ENCODE measurements at places on chromosomes 12 and 14.
A peak's percentile ranks its signal among the peaks of the same experiment; 100 is the strongest.

- DNase-seq, result no peak
Observed at GRCh38 chr12:524167-524951, 64.6 kb downstream of the B4GALNT3 start.

DNA sequence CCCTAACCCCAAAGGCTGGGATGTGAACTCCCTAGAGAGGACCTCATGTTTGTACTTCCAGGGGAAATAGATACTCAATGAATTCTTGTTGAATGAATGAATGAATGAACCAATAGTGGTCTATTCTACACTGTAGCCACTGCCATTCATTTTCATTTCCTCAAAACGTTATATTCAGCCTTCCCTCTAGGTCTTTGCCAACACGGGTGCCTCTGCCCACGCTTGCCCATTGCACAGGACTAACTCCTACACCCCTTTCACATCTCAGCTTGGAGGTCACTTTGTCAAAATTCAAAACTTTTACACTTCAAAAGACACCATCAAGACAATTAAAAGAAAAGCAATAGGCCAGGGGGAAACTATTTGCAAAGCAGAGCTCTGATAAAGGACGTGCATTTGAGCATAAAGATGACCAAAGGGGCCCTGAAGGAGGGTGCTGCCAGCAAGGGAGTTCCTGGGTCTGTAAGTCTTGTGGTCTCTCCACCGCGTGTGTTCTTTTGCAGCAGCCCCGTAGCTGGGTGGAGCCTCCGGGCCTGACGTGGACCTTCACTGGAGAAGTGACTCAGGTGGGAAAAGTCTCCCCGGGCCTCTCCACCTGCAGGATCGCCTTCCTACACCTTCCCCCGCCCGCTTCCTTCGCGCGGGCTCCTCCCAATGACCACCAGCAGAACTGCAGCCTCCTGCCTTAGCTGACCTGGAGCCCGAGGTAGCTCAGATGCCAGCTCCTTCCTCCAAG lies 31.5 kb downstream of the TMEM63C start:
- peak; percentile 79 for DNase-seq

DNA sequence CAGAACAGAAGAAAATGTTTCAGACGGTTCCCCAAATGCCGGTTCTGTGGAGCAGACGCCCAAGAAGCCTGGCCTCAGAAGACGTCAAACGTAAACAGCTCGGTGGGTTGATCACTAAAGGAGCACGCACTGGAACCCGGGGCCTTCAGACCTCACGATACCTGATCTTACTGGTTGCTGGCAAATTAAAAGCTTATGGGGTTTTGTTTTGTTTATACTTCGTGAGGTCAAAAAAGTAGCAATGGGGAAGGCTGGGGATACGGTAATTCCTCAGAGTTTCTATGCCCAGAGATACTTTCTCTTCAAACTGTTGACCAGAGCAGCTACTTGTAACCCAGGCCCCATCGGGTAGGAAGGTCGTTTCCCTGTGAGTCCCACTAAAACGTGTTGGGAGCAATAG lies 1.7 kb downstream of the CDKN1B start:
- DNase-seq, result peak; percentile 55

DNA sequence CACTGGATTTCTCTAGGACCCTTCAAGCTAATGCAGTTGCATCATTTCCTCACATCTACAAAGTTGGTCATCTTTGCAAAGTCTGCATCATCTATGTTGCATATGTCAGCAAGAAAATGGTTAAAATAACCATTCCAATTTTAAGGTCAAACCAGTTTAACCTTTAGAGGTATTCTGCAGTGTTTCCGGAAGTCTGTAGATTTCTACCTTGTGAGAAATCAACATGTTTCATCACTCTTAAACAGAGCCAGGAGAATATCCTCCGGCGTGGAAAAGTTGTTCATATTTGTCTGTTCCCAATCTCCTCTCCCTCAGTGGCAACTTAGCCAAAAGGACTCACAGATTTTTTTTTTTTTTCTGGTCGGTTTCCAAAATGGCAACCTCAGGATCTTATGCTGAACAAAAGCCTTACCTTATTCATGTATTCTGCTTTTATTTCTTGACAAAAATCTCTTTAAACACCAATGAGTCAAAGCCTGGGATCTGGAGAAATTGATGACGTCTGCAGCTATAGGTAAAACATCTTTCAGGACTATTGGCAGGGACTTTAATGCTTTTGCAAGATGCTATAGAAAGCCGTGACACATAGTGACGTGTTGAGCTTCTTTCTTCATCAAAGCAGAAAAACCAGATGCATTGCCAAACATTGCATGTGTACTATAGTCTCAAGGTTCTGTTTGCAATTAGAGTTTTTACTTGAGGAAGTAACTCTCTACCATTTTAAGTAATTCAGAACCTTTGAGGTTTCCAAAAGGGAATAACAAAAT lies 16.0 kb upstream of the CDK17 start:
- DNase-seq, result no peak

DNA sequence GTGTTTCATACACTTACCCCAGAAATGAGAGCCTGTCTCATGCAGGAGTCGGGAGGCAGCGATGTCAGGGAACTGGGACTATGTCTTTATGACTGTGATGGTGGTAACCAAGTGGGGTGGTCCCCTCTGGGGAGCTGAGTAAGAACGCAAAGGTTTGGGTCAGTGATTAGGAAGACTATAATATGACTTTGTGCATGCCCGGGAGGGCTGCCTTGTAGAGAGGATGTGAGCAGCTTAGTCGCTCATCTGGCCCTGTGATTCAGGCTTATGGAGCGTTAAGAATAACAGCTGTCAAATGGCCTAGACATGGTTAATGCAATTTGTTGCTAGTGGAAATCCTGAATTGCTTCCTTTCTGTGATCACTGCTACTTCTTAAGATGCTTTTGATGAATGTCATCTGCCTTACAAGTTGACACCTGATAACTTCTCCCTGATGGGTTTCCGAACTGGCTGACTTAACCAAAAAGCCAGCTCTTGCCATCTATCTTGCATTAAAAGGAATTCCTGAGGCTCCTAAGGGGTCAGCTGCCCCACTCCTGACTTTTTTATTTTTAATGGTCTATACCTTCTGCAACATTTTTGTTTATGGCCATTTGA lies 35.4 kb upstream of the AACS start:
- DNase-seq, result no peak

DNA sequence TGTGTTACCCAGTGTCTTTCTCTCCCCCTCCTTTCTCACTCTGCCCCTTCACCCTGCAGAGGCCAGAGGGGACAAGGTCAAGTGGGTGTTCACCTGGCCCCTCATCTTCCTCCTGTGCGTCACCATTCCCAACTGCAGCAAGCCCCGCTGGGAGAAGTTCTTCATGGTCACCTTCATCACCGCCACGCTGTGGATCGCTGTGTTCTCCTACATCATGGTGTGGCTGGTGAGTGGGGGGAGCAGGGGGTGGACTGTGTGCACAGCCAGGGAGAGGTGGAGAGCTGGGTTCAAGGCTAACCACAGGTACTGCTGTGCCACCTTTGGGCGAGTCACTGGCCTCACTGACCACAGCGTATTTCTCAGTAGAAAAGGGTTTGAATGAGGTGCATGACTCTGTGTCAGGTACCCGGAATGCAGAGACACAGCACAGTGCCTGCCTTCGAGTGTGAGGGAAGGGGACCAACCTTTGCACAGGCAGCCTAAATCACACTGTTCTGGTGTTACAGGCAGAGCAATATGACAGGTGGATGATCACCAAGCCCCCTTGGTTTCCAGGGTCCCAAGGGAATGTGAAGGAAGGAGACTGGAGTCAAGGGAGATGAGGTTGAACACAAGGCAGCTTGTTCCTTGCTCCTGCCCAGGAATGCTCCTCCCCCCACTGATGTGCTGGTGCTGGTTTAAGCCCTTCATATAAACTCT lies 30.8 kb upstream of the RIN3 start:
- no peak for DNase-seq

DNA sequence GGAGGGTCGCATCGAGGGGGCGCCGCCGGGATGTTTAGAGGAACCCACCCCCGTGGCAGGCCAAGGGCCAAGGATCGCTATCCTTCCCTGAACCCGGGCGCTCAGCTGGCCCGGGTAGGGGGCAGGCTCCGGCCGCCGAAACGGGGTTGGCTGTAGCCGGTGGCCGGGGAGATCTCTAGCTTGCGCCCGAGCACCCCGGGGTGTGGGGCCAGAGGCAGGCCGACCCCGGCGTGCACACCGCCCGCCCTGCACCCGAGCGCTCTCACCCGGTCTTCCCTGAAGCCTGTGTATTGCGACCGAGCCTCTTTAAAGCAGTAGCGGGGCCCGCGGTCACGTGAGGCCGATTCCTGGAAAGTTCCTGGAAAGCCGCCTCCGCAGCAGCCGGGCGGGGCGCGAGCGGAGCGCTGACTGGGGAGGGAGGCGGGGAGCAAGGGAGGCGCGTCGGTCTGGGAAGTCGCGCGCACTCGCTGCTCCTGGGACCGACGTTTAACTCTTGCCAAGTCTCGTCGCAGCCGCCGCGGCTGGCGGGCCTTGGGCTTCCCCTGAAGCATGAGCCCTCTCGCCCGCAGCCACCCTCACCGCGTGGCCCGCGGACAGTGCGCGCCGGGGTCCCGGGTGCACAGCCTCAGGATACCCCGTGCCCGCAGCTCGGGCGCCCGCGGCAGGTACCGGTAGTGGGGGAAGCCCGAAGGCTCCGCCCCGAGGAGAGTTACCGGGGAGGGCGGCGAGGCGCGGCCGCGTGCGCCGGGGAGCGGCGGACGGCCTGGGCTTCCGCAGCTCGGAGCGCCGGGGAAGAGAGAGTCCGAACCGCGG lies 1.7 kb upstream of the SOCS2 start:
- DNase-seq, result peak; percentile 76

DNA sequence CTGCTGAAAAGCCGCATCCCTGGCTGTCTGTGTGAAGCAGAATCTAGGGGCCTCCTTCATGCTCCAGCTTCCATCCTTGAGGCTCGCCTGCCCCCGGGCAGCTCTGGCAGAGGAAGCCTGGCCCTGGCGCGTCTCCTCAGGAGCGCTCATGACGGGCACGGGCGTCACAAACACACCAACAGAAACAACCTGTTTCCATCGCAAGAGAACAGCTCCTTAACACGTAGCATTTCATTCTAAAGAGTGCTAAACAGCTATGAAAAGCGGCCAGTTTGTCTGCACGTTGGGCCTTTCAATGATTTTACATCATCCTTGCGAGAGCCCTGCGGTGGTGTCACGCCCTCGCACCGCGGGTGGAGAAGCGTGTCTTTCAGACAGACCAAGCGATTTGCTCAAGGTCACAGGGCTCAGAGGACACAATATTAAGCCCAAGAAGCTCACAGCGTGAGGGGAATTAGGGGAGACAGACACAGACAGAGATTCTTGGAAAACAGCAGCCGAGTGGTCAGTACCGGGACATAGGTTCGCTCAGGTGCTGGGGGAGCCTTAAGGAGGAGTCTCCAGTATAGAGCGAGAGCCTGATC lies 4.9 kb downstream of the ADGRD1 start:
- no peak for DNase-seq

DNA sequence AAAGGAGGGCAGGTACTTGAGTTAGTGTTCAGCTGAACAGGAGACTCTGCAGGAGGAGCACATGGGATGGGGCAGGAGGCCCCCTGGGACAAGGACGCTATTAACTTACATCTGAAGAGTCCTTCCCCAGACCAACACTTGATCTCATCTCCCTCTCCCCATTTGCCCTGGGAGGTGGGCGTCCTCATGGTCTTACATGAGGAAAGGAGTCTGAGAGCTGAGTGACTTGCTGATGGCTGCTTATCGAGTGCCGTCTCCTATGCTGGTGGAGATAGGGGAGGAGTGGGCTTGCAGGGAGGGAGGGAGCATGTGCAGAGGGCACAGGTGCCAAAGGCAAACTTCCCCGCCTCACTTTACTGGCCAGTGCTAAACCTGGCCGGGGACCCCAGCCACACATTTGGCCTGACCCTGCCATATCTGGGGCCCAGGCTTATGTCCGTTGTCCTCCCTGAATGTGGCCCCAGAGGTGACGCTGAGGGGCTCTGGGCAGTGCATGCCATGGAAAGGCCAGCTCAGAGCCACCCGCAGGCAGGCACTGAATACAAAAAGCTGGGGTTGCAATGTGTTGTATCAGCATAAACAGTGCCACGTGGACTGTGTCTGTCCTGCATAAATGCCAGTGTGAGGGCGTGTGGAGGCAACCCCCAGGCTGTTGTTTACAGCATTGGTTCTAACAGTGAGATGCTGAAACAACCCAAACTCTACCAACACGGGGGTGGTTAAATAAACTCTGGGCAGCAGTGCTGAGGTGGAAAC lies 29.4 kb downstream of the FAIM2 start:
- no peak for DNase-seq

- no peak for DNase-seq
Observed at GRCh38 chr14:48771717-48772116, 814.5 kb downstream of the RPS29 start.

GRCh38 chr14:25111061-25111601 lies 61.2 kb upstream of the STXBP6 start:
- no peak for DNase-seq

GRCh38 chr14:59422069-59422881 lies 42.9 kb downstream of the GPR135 start:
- DNase-seq, result no peak

- DNase-seq, result no peak
Observed at GRCh38 chr14:24688030-24688658, 54.2 kb upstream of the GZMB start.

DNA sequence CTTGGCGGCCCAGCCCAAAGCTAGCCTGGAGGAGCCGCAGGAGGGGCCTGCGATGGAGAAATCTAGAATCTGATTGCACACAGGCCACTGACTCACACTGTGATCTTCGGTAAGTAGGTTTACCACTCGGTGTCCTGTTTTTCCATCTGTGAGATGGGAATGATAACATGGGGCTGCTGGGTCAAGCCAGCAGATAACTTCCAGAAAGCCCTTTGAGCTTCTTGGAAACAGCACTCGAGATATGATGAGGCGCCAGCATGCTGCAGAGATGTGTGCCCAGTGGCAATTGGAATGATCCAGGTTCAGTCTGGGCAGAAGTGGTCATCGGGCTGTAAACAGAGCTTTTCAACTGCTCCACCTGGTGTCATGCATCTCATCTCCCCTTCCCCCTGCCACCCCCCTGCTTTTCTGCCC lies 771.3 kb upstream of the TBX3 start:
- peak; percentile 43 for DNase-seq

DNA sequence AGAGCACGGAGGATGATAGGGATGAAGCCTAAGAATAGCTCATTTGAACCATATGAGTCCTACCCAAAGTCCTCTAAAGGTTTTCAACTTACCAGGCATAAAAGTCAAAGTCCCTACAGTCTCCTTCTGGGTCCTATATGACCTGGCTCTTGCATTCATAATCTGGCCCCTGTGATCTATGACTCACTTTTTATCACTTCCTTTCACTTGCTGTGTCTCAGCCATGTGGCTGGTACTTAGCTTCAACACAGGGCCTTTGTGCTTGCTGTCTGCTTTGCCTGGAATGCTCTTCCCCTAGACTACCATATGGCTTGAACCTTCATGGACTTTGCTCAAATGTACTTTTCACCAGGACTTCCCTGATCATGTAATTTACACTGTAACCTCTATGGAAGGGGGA lies 137.6 kb upstream of the TMTC1 start:
- DNase-seq, result no peak

- no peak for DNase-seq
Observed at GRCh38 chr14:104515059-104515810, 64.3 kb upstream of the C14orf180 start.

- no peak for DNase-seq
Observed at GRCh38 chr12:81417056-81417455, 339.2 kb downstream of the ACSS3 start.

GRCh38 chr14:92247341-92247740 lies 75.6 kb upstream of the SLC24A4 start:
- no peak for DNase-seq

GRCh38 chr12:121405211-121405610 lies 5.3 kb downstream of the RNF34 start:
- no peak for DNase-seq
